ENCODE measurements at places on chromosomes 6 and 20. TPM values are rescaled to one million over a fixed set of nuclear protein-coding genes. Genes with fewer than 3 reads are reported as not detected.

GRM1 gene
- polyA plus RNA-seq, result 0.01 TPM

TMEM14A gene
- polyA plus RNA-seq, result 44.2 TPM

PCK1 gene
- not detected for polyA plus RNA-seq

POM121L2 gene
- polyA plus RNA-seq, result not detected

OOEP gene
- not detected for polyA plus RNA-seq

TMEM200A gene
- 80.4 TPM for polyA plus RNA-seq

DAAM2 gene
- not detected for polyA plus RNA-seq

GRCh38 chr6:33183071-33183683 is 9.1 kb downstream of the COL11A2 start:
- no peak for DNase-seq

DNA sequence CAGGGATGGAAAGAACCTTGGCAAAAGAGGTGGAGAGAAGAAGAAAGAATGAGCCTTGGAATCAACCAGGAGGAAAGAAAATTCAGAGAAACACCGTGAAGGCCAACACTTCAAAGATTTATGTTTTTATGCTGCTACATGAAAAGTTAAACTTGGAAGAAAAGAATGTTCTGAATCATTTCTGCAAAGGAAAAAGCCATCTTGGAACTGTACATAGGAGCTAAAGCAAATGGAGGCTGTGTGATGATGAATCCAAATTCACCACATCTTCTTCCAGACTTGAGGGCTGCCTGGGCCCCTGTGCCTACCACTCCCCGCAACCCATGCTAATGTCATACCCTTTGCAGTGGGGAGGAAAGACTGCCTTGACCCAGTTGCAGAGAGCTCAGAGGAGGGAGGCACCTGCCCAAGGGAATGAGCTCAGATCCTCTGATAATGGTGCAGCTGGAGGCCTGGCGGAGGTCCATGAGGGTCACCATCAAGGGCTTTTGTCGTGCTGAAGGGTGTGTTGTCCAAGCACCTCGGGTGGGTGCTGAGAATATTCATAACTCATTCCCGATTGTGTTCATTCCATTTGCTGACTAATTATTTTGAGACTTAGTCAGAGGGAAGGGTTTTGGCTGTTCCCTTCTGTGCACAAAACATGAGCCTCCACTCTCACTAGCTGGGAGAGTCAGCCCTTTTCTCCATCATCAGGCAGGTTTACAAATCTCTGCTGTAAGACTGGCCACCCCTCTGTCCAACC is 245.8 kb upstream of the JAG1 start:
- no peak for DNase-seq

DNA sequence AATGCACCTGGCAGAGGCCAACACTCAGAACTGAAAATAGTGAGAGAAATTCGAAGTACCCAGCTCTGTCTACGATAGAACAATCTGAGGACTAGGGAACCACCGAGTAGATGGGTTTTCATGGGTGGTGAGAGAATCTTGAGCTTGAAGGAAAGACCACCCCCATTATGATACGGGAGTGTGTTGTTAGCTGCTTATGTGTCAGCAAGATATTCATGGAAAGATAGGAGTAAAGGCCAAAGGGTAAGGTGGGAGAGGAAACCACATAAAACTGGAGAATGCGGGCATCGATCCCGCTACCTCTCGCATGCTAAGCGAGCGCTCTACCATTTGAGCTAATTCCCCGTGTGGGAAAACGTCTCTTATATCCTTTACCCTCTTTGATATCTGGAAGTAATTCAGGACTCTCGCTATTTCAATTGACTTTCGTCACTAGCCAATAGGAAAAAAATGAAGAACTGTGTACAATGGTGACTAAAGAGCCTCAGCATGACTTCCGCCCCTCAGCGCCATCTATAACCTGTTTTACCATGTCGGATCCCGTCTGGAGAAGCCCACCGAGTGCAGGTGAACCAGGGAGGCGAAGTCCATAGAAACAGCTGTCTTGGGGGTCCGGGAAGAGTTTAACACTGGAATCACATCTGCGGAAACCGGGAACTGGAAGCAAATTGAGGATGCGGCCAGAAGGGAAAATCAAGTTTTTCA is 25.0 kb upstream of the ABT1 start:
- no peak for DNase-seq

DNA sequence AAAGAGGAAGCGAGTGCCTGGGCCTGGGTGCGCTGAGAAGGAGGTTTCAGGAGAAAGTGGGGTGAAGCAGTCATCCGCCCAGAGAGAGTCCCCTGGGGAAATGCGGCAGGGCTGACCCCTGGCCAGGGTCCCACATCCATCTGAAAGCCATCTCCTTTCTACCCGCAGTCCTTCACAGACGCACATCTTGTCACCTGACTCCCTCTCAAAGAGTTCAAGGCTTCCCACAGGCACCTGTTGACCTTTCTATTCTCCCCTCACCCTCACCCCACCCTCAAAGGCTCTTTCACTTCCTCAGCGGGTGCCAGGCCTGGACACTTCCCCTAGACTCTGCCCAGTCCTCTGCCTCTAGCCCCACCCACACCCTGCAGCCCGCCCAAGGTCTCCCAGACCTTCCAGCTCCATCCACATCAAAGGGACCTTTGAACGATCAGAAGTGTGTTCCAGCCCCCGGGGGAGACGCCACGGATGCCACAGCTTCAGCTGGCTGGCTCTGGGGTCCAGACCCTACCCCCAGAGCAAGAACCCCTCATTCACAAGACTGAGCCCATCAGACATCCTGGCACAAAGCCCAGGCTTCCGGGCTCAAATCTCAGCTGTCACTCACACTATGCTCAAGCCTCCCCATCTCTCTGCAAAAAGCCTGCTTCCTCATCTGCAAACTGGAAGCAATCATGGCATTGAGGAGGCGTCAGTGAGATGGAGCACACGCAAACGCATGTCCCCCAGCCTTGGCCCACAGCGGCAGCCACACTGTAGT is 2.1 kb downstream of the CTSZ start:
- no peak for DNase-seq

DNA sequence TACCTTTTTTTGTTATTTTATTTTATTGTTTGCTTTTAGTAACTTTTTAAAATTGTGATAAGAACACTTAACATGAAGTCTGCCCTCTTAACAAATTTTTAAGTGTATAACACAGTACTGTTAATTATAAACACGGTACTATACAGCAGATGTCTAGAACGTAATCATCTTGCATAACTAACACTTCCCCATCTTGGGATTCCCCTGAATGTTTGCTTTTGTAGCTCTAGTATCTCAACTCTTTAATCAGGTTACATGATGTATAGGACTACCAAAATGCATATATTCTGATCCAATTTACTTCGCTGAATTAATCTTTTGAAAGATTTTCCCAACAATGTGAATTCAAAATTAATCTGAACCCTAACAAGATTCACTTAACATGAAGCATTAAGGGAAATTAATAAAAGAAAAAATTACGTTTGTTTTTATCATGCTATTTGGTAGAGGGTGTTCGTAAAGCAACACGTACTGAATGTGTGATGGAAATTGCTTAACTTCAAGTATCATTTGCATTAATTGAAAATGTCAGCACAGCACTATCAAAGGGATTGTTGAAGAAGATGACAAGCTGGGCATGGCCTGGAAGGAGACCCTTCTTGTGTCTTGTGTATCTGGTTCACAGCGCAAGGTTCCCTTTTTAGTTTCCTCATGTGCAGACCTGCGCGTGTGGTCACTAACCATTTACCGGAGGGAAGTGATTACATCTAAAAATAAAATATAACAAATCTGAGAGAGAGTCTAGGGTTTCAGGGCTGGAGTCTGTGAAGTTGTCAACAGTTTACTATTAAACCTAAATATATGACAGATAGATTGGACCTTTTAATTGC is 15.2 kb downstream of the COL19A1 start:
- no peak for DNase-seq

GRCh38 chr20:57618091-57618763 is 2.0 kb downstream of the ZBP1 start:
- DNase-seq, result peak; percentile 59

DNA sequence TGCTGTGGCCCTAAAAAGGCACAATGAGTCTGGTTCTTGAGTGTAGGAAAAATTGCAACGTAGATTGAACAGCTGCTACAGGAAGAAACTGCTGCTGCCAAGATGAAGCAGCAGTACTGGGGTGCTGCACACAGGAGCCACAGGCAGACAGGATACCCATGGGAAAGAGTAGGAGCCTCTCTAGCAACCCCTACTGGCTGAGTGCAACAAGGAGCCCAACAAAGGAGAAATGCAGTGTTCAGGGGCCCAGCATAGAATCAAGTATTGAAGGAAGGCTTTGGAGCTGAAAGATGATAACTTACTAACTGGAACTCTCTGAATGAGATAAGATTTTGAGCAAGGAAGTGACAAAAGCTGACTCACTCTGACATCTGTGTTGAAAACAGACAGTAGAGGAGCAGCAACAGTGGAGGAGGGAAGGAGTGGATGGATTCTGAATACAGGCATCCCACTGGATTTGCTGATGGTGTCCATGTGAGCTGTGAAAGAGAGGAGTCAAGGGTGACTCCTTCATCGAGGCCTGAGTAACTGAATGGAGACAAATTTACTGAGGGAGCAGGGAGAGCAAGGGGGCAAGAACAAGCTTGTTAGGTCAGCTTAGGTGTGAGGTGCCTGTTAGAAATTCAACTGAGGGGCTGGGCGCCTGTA is 534.7 kb upstream of the JARID2 start:
- DNase-seq, result peak; percentile 81

DNA sequence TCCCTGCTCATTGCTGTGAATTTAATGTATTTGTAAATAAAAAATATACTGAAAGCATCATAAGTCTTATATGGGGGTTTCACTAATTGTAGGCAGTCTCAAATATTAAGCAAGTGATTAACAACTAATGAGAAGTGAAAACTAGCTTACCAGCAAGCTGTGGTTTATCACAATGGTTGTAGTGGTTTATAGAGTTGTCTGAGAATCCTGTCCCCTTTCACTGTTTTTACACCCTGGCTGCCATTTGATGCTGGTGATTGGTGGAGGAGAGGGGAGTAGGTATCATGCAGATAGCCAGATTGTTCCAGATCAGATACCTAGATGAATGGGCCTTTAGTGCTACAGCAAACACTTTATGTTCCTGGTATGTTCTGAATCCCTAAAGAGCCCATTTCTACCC is 6.0 kb downstream of the MKKS start:
- DNase-seq, result no peak

GRCh38 chr20:17568045-17568788 is 1.7 kb upstream of the DSTN start:
- DNase-seq, result no peak

DNA sequence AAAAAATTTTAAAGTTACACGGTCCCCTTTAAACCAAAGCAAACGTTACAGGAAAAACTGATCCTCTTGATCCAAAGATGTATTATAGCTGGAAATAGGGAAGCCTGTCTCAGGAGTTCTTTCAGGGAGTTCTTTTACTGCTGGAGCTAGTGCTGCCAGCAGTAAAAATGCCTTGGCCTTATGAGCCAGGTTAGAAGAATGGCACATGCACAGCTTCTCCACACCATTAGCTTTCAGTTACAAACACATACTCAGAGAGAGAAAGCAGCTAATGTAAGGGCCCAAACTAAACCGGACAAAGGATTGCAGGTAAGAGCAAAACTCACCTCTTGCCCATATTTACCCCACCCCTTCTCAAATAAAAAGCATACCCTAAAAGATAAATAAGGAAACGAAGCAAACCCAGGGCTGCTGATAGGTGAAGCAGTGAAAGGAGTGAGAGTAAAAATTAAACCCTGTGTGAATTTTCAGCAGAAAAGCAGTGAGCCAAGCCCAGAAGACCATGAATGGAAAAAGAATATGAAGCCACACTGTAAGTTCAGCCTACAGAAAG is 19.0 kb downstream of the TBC1D20 start:
- DNase-seq, result no peak

DNA sequence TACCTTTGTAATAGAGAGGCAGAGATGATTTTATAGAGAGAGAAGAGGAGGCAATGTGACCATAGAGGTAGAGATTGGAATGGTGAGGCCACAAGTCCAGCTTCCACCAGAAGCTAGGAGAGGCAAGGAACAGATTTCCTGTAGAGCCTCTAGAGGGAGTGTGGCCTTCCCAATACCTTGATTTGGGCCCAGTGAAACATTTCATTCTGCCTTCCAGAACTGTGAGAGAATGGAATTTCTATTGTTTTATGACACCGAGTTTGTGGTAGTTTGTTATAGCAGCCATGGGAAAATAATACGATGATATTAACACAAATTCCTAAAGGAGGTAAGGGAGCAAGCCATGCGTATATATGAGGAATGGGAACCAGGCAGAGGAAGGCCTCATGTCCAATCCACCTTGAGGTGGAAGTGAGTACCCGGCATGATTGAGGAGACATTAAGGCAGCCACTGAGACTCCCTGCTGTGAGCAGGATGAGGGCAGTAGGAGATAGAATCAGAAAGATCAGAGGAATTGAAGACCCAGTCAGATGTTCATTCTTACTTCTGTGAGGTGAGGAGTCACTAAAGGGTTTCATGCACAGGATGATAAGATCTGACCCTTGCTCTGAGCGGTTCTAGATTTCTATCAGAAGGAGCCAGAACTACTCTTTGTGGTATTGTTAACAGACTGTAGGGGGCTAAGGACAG is 636.3 kb upstream of the IMPG1 start:
- DNase-seq, result no peak

DNA sequence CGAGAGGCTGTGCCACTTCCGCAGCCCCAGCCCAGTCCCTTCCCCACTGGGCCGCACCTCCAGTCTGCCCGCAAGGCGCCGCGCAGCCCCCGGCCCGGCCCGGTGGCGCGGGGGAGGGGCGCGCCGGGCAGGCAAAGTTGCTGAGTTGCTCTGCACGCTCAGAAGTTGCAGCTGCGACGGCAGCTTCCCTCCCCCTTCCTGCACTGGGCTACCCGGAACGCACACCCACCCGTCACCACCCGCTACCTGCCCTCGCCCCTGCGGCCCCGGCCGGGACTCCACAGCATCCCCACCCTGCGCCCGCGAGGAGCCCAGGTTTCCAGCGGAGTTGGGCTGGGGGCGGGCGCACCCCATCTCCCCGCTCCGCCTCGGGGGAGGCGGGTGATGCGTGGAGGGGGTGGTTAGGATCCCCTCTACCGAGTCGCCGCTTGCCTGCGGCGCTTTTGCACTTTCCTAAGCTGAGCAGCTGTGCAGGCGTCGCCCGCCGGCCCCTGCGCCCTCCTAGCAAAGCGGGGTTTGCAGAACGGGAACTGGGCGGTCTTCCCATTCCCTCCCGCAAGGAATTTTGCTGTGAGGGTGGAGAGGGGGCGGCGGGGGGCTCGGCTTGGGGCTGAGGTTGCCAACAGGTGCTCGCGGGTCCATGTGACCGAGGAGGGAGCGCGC is 55.9 kb upstream of the RREB1 start:
- DNase-seq, result no peak
